ENCODE measurements at places on chromosomes 5 and 9.
A peak's percentile ranks its signal among the peaks of the same experiment; 100 is the strongest.

DNA sequence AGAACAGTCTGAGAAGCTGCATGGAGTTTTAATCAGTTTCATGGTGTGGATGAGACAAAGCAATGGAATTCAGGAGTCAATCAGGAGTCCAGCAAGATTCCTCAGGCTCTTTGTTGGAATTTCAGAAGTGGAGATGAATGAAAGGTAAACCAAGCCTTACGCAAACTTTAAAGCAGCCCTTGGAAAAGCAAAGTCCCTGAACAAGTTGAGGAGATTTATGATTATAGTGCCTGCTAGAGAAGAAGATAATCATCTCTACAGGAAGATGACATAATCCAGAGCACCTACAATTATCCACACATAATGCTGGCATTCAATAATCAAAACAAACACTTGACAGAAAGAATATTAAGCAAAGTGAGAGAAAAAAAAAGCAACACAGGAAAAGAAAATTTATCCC, 1380.1 kb upstream of the NUDT12 start:
- DNase-seq = no peak

DNA sequence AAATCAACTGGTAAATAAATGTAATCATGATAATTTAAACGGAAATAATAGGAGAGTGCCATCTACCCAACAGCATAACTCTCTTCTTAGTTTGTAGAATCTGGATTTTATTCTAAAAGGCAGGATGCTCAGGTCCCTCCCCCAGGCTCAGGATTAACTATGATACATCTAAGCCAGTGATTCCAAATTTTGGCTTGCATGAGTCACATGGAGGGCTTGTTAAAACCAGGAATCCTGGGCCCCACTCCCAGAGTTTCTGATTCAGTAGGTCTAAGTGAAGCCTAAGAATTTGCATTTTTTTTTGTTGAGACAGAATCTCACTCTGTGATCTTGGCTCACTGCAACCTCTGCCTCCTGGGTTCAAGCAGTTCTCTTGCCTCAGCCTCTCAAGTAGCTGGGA, 62.3 kb upstream of the ZFR start:
- no peak for DNase-seq

DNA sequence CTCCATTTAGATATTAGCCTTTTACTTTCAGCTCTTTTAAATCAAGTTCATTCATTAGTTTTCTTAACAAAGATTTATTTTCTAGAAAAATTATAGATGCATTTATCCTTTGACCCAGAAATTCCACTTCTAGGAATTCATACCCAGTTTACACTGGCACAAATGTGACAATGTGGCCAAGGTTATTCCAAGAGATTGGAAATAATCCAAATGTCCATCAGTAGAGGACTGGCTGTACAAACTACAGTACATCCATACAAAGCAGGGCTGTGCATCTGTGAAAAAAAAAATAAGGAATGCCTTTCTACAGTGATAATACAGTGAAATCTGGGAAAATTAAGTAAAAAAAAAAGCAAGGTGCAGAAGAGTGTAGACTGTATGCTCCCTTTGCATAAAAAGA, 149.2 kb downstream of the GABBR2 start:
- no peak for DNase-seq

DNA sequence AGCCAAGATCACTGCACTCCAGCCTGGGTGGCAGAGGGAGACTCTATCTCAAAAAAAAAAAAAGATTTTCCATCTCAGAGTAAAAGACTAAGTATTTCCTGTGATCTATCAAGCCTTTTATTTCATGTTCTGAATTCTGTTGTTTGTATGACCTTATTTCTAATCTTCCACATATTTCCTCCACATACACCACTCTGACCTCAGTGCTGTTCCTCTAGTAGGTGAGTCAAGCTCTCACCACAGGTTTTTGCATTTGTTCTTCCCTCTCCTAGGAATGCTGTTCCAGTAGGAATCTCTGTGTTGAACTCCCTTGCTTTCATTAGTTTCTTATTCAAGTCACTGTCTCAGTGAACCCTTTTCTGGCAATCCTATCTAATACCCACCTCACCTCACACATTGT, 68.1 kb downstream of the INVS start:
- DNase-seq = no peak

DNA sequence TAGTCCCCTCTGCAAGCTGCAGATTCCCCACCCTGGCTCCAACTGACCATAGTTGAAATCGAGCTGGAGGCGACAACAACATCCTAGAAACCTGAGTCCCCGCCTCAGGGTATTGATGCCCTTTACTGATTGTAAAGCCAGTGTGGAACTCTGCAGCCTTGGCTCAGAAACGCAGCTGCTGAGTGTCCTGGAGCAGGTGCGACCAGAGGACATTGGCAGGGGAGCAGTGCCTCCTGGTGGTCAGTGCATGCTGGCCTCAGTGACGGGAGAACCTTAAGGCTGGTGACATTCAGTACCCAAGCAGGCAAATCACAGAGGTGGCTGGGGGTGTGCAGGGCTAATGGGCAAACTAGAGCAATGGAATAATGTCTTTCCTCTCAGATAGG, 20.4 kb upstream of the ZNF354B start:
- peak; percentile 76 for DNase-seq

- no peak for DNase-seq
Measured at GRCh38 chr9:114910541-114910940, 19.9 kb downstream of the TNFSF8 start.

- DNase-seq = peak; percentile 81
Measured at GRCh38 chr5:149228618-149229297, 42.9 kb upstream of the AFAP1L1 start.

GRCh38 chr5:31678180-31678579, 39.2 kb downstream of the PDZD2 start:
- no peak for DNase-seq

DNA sequence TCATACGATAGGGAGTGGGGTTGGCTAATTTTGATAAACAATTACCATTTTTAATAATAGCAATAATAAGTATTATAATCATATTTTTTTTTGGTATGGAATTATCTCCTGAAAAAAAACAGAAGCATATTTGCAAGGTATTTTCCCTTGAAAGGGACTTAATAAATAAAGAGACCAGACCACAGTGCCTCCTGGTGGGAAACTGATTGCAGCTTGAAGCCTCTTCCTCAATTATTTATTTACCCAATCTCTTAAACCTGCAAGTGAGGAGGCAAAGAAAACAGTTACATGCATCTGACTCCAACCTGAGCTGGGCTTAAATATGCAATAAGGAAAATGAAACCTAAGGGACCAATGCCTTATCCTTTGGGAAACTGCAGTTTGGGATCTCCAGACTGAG, 388.1 kb upstream of the ACO1 start:
- DNase-seq = peak; percentile 3

- no peak for DNase-seq
Measured at GRCh38 chr5:97476852-97477534, 293.9 kb upstream of the RIOK2 start.

GRCh38 chr5:180156141-180156540, 52.9 kb downstream of the RASGEF1C start:
- no peak for DNase-seq

DNA sequence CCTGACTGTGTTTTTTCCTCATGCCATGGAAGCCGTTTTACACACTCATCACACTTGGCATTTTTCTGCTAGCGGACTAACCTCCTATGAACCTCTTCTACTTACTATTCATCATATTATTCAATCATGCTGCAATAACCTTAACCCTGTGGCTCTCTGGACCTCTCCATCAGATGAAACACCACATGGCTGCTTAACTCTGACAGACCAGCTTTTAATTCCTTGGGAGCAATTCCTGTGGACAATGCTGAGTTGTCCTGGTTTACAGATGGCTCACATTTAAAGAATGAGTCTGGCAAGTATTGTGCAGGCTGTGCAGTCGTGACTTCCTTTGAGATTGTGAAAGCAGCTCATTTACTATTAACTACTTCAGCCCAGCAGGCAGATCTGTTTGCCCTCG, 9.0 kb downstream of the OR1J1 start:
- no peak for DNase-seq

DNA sequence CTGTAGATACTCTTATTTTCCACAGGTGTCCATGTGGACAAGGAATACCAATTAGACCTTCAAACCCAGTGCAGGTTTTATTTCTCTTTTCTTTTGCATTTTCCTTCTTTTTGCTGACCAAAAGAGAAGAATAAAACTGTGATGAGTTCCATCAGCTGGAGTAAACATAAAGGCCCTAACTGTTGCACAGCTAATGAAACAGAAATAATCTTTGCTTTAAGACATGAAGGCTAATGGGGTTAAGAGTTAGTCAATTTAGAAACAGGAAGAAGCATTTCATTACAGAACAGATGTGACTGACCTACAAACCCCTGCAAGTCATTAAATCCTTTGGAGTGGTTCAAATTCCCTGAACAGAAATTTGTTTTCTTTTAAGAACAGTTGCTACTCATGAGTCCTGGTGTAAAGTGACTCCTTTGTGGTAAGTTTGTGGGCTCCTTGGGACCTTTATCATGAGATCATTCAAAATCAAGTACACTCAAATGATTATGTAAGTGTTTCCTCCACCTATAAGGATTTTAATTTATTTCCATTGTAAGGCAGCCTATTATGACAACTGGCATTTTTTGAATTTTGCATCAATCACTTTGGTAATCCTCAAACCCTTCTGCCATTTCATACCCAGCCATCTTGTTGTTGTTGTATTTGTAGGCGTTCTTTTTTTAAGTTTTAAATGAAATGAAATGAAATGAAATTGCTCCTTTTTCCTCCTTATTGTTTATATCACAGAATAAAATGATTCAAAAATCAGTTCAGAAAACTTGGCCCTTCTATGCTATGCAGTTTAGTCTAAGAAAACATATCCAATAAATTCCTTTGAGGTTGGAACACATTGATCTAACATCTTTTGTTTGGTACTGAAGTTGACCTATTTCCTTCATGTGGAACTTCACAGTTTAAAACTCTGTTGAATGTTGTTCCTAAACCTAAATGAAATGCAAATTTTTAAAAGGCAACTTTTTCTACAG, 1.3 kb downstream of the MINAR2 start:
- DNase-seq = no peak

- no peak for DNase-seq
Measured at GRCh38 chr5:34715711-34716110, 59.6 kb downstream of the RAI14 start.

DNA sequence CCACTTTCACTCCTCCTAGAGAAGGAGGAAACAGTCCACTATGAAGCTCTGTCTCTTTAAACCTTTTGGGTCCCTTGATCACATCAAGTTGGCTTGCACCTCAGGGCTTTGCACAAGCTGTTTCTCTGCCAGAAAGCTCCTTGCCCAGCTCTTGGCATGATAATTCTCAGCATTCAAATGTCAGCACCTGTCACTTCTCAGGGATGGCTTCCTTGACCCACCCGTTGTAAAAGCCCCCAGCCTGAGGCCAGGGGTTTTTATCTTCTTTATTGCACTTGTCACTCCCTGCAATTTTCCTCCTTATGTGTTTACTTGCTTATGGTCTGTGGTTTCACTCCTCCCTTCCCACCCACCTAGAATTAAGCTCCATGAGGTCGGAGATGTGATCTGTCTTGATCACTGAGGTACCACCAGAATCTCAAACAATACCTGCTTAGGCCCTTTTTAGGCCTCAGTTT, 200.7 kb upstream of the TBC1D2 start:
- DNase-seq = no peak

- DNase-seq = peak; percentile 10
Measured at GRCh38 chr9:130766021-130766926, 68.8 kb upstream of the ABL1 start.

DNA sequence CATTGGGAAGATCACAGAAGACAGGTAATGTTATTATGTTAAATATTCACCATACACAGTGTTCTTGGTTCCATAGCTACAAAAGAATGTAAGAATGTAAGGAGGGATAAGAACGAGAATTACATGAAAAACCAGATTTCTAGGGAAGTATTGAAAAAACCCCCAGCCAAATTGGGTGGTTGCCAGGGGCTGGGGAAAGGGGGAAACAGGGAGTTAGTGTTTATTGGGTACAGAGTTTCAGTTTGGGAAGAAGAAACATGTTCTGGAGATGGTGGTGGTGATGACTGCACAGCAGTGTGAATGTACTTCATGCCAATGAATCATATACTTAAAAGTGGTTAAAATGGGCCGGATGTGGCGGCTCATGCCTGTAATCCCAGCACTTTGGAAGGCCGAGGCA, 40.3 kb downstream of the GLRX start:
- peak; percentile 55 for DNase-seq

DNA sequence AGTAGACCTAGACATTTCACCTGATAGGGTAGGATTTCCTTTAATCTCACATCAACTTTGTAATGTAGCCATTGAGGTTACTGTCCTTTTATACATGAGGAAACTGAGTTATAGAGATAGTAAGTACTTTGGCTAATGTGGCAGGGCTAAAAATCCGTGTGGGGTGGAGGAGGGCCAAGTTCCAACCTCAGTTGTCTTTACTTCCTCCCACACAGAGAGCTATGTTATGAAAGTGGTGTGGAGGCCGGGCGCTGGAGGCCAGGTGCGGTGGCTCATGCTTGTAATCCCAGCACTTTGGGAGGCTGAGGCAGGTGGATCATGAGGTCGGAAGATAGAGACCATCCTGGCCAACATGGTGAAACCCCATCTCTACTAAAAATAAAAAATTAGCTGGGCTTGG, 173.3 kb downstream of the PALM2AKAP2 start:
- DNase-seq = no peak

- no peak for DNase-seq
Measured at GRCh38 chr5:18067615-18068014, 433.4 kb downstream of the TAF11L14 start.

DNA sequence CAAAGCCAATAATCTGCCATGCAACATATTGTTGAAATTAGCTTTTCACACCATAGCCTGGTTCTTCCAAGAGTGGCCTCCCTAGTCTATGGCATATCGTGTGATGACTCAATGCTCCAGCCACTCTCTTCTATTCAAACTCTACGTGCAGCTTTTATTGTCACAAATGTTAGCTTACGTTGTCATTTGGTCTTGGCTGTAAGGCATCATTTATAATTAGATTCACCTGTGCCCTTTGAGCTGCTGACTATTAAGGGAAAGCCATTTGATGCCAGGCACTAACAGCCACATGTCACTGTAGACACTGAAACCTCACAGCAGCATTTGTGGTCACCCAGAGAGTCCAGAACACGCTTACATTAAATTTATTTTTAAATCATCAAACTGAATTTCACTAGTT, 66.8 kb downstream of the APBA1 start:
- no peak for DNase-seq

GRCh38 chr9:6414247-6414641, 1.2 kb downstream of the UHRF2 start:
- DNase-seq = no peak

DNA sequence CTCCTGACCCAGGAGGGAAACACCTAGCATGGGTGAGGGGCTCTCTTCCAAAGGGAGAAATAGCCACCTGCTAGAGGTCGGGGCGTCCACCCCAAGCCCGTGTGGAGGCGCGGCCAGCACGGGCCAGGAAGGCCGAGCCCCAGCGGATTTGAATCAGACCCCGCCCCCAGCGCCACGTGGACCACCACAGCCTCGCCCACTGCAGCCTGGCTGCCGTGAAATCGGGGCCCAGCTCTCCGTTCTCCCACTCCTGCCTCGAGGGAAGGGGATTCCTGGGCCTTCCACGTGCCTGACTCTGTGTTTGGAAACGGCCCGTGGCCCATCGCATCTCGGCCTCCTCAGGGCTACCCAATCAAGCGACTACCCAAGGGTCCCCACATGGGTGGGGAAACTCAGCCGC, 31.6 kb downstream of the SLC6A18 start:
- DNase-seq = no peak

Measured in suppressor macrophage treated with lipopolysaccharide for 1 hour (primary cell).